ENCODE measurements at places on chromosomes 2 and 18.

DNA sequence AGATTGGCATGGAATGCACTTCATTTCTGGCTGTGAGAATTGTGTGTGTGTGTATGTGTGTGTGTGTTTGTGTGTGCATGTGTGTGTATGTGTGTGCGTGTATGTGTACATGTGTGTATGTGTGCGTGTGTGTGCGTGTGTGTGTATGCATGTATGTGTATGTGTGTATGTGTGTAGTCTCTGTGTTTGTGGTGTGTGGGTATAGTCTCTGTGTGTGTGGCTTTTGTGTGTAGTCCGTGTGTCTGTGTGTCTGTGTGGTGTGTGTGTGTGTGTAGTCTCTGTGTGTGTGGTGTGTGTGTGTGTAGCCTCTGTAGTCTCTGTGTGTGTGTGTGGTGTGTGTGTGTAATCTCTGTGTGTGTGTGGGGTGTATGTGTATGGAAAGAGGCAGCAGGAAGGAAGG is 247.3 kb upstream of the SOX11 start:
- no peak for DNase-seq

- DNase-seq = no peak
These were observed 82.8 kb upstream of the PIK3C3 start for GRCh38 chr18:41872206-41872605.

DNA sequence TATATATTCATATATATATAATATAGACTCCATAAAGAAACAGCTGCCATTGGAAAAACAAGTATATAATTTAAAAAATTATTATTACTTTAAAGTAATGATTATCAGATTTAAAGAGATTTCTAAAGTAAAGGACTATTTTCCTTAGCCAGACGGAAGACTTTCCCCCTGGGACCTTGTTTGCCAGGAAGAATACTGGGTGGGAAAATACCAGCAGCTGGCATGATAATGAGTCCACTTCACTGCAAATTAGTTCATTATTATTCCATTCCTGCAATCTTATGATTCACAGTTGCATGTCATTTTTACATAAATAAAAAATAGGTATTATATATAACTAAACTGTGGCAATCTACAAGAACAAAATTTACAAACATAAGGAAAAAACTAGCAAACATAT is 339.8 kb upstream of the CDH7 start:
- no peak for DNase-seq

DNA sequence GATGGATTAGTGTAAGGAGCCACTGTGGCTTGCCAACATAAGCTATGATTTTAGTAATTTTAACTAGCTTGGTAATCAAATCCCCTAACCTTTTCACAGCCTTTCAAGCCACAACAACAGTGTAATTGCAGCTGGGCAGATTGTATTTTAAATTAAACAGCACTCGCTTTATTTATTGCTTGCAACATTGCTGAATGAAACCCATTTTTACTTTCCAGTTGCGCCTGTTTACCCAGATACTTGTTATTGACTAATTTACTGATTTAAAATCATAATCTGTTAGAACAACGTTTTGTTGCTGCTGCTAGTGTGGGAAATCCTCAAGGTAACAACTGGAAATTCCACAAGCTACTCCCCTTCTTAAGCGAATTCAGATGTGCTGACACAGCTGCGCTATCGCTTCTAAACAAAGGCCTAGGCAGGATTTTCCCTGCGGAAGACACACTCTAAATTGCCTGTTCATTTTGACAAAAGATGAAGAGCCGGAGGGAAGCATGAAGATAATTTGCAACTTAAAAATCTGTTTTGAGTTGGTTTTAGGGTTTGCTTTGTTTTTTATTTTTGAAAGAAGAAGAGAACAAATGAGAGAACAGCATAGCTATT is 283.9 kb downstream of the ALPK2 start:
- no peak for DNase-seq

DNA sequence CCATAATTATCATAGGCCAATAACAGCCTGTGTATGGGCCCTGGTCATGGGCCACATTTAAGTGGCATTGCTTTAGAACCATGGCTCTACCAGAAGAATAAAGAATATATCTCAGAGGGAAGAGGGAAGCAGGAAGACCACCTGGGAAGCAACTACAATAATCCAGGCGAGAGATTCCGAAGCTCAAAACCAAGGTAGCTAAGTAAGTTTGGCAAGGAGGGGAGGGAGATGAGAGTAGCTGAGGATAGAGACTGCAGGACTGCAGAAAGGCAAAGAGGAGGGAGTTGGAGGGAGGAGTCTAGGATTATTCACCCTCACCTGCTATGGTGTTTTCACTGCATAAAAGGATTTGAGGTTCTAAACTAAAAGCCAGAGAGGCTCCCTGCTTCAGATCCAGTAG is 293.5 kb downstream of the SETBP1 start:
- no peak for DNase-seq

DNA sequence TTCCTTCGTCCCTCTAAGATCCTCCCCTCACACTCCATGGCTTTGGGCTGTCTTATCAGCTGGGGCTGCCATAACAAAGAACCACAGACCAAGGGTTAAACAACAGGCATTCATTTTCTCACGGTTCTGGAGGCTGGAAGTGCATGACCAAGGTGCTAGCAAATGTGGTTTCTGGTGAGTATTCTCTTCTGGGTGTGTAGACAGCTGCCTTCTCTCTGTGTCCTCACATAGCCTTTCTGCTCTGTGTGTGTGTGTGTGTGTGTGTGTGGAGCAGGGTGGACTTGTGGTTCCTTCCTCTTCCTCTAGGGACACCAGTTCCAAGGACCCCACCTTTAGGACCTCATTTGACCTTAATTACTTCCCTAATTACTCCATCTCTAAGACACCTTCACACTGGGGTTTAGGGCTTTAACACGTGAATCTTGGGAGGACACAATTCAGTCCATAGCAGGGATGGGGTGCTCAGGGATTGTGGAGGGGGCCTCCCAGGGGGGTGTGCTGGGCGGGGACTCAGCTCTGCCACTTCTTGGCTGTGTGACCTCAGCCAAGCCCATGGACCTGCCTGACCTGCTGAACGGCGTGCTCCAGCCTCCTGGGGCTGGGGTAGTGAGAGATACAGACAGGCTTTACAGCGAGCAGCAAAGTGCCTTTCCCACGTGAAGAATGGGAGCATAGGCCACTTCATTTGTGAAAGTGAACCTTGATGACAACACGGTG is 38.0 kb downstream of the ACKR3 start:
- DNase-seq = no peak

DNA sequence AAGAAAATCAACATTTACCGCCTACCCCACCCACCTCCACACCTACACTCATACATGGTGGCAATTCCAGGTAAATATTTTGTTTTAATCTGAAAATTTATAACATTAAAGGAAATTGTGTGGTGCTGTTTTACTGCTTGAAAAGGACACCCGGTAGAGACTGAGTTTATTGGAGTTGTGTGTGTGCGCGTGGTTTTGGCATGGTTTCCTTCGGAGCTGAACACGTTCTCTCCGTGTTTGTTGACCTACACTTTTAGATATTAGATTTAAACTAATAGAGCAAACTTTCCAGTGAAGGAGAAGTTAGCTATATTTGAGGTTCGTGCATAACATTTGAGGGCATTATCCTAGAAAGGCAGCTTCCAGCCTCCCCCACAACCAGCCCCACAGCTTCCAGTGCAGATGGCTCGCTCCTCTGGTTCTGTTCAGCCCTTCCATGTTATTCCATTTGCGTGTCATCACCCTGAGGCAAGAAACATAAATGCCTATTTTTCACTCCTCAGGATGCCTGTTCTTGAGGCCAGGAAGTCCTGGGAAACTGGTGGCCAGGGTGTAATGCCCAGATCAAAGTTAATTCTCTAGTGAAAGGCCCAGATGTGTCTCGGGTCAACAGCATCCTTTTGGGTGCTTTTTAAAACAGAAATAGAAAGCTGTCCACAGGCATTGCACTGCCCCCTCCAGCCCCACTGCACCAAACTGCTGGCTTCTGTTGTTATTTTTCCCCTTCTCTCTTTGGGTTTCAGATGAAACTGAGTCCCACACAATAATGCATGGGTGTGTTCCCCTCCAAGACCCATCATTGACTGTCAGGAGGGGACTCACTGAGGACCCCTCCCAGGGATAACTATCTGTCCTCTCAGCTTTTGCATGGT is 190.2 kb downstream of the SETBP1 start:
- DNase-seq = no peak

GRCh38 chr2:19078709-19079108 is 279.7 kb downstream of the OSR1 start:
- DNase-seq = no peak

DNA sequence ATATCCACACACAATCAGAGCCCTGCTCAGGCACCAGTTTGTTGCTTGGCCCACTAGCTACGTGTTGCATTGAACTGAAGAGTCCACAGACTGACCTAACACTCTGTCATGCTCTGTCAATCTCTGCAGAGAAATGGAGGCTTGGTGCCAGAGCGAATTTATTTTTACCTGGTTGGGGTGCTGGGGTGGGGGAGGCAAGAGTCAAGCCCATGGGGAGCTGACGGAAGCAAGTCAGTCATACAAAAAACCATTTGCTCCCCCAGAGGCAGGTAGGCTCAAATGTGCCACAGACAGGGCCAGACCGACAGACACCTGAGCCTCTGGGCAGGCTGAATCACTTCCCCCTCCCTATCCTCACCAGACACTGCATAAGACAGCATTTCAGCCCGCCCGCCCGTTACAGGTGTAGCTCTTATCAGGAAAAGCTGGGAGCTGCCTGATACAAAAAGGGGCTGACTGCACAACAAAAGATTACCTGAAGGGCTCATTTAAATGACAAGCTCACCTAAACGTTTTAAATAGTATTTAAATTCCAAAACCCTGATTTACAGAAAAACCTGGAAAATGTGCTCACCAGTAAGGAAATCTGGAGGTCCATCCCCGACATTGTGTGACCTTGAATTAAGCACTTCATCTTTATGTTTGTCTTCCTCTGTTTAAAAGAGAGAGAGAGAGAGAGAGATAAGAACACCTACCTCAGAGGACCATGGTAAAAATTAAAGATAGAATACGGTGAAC is 2.1 kb upstream of the PCBP1 start:
- no peak for DNase-seq

DNA sequence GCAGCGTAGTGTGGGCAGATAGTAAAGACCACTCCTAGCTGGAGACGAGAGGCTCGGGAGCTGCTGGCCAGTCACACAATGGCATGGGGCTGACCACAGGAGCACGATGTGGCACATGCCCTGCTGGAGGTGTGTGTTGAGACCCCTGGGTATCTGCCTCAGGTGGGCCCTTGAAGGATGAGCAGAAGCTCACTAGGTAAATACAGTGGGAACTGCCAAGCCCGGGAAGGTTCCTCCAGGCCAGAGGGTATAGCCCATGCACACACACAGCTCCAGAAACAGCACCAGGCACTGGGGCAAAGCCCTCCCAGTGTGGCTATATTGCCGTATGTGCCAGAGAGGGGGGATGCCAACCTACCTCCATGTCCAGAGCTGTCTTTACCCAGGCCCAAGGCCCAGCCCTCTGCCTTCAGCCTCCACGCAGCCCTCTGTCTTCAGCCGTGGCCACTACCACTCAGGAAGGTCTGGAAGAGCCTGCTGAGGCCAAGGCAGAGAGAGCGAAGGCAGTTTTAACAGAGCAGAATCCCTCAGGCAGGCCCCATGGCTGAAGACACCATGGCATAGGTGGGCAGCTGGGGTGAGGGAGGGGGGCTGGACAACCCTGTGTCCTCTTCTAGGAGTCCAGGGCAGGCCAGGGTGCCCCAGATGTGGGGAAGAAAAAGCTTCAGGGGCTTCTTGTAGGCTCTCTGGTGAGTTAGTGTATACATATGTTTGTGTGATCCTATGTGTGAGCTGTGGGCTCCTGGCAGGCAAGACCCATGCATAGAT is 7.0 kb upstream of the ARID5A start:
- no peak for DNase-seq

DNA sequence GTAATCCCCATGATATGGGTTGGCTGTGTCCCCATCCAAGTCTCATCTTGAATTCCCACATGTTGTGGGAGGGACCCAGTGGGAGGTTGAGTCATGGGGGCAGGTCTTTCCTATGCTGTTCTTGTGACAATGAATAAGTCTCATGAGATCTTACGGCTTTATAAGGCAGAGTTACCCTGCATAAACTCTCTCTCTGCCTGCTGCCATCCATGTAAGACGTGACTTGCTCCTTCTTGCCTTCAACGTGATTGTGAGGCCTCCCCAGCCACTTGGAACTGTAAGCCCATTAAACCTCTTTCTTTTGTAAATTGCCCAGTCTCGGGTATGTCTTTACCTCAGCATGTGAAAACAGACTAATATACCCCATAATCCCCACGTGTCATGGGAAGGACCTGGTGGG is 61.9 kb upstream of the LDAH start:
- no peak for DNase-seq

- DNase-seq = no peak
These were observed 2.1 kb downstream of the HK2 start for GRCh38 chr2:74835831-74836674.

DNA sequence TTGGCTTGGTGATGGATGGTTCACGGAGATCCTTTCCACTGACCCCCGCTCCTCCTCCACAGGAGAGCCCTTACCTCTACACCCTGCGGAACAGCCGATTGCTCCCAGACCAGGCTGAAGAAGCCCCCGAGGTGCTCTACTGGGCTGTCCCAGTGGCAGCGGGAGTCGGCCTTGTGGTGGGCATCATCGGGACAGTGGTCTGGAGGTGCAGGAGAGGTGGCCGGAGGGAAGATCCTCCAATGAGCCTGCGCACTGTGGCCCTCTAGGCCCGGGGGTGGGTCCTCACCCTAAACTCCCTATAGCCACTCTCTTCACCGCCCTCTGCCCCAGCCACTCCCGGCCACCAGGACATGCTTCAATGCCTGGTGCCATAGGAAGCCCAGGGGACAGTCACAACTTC is 108.8 kb upstream of the PPP1CB start:
- no peak for DNase-seq

GRCh38 chr2:129759472-129760010 is 219.9 kb upstream of the RAB6C start:
- no peak for DNase-seq

DNA sequence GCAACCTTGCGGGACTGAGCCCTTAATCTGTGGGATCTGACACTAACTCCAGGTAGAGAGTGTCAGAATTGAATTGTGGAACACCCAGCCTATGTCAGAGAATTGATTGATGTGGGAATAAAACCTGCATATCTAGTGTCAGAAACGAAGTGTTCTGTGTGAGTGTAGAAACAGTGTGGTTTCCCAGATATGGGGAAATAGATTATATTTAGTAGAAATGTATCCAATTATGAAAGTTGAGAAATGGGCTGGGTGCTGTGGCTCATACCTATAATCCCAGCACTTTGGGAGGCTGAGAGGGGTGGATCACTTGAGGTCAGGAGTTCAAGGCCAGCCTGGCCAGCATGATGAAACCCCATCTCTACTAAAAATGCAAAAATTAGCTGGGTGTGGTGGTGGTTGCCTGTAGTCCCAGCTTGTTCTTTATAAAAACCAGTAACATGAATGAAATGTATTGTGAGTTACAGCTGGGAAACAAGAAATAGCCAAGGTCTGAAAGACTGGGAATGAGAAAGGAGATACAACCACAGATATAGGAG is 4.3 kb upstream of the TP53I3 start:
- DNase-seq = no peak

DNA sequence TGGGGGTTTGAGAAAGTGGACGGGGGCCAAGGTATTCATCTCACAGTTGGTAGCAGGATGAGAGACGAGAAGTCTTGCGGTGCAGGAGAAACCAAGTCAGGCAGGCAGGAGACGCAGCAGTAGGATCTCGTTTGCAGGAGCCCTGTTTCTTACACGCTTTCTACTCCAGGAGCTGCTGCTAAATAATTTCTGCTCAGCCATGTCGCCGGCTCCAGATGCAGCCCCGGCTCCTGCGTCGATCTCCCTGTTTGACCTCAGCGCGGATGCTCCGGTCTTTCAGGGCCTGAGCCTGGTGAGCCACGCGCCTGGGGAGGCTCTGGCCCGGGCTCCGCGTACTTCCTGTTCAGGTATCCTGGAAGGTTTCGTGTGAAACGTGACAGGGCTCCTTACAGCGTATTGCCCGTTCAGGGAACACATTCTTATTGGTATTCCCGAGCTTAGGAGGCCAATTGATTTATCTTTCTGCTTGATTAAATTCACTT is 494 bp downstream of the ANKZF1 start:
- no peak for DNase-seq
